ENCODE measurements at places on chromosomes 16 and 17. TPM values are rescaled to one million over a fixed set of nuclear protein-coding genes. Genes with fewer than 3 reads are reported as not detected.

DNA sequence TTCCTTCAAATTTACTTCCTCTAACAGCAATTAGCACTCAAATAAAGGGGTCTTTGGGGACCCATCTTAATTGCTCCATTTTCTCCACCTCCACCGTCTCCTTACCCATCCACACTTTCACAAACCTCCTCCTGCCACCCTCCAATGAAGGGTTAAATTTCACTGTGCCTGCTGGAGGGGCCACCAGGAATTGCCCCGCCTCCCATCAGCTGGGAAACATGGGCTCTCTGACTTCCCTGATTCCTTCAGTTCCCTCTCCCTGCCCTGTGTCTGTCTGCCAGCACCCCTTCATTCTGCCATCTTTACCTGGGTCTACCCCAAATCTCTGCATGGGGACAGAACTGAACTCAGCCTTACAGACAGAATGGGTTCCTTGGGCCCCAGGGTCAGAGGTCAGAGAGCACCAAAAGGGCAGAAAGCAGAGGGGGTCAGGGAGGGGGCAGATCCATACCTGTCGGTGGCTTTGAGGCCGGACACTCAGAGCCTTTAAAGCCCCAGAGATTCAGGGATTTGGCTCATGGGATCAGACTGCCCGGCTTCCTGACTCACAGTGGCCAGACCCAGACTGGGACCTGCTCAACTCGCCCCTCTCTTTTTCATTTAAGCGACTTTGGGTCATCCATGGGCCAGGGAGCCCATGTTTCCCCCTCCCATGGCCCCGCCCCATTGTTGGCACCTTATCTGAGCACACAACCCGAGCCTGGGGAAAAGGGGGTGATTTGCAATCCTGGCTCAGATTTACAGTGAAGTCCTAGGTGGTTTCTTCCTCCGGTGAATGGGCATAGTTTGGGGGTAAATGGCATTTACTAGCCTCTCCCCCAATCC lies 17.6 kb upstream of the SP2 start:
- no peak for DNase-seq

DNA sequence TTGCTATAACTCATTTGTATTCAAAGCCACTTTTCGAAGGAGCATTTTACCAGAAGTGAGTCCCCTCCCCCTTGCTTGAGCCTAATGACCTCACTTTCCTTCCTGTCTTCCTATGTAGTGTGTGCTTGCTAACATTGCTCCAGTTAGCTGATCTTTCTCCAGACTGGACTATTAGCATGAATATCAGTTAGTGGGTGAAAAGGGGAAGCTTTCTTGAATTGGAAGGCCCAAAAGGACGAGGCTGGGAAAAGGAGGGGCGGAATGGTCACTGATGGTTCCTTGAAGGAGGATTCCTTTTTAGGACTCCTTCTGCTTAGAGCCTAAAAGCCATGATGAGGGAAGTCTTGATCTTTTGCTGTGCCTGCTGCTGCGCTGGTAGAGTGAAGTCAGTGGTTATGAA lies 11.9 kb downstream of the MAP3K3 start:
- no peak for DNase-seq

GRCh38 chr16:23448392-23448791 lies 4.6 kb downstream of the COG7 start:
- no peak for DNase-seq

GRCh38 chr17:58632324-58633314 lies 59.2 kb downstream of the TEX14 start:
- DNase-seq = no peak

GRCh38 chr17:55237268-55237667 lies 27.5 kb upstream of the HLF start:
- no peak for DNase-seq

The CACNG3 gene
- not detected for total RNA-seq

The SNAI3 gene
- total RNA-seq = 0.73 TPM

The MYH1 gene
- total RNA-seq = not detected

The ERAL1 gene
- 26.4 TPM for total RNA-seq
